Activated CD4-positive, alpha-beta T cell treated with anti-CD3 and anti-CD28 coated beads, Interleukin-2, amount 50 U/mL, for 4 hours (primary cell): ENCODE measurements at places on chromosomes 3 and 15.

DNA sequence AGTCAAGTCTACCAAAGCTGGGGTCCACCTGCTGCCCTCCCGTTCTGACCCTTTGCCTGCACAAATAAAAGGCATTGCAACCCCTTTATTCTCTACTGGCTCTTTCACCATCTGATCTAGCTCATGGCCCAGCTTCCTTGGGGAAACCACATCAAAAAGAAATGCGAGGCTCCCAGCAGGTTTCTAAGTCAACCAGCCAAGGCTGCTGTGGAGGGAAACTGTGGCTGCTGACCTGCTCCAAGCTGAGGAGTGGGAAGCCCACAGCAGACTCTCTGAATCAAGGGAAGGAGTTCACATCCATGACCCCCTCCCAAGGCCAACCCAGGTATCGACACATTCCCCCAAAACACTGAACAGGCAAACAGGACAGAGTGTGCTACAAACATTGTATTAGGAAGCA, 25.2 kb upstream of the SLCO2A1 start:
- no peak for DNase-seq

GRCh38 chr15:73601451-73602445, 31.4 kb downstream of the NPTN start:
- DNase-seq = no peak

- DNase-seq = no peak
These were observed 70.1 kb upstream of the MBNL1 start for GRCh38 chr3:152198665-152199064.

DNA sequence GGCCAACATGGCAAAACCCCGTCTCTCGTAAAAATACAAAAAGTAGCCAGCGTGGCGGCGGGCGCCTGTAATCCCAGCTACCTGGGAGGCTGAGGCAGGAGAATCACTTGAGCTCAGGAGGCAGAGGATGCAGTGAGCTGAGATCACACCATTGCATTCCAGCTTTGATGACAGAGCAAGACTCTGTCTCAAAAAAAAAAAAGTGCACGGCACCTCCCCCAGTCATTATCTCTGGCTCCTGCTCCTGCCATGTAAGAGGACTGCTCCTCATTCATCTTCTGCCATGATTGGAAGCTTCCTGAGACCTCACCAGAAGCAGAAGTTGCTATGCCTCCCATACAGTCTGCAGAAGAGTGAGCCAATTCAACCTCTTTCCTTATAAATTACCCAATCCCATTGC, 4.0 kb upstream of the ALG1L2 start:
- no peak for DNase-seq

DNA sequence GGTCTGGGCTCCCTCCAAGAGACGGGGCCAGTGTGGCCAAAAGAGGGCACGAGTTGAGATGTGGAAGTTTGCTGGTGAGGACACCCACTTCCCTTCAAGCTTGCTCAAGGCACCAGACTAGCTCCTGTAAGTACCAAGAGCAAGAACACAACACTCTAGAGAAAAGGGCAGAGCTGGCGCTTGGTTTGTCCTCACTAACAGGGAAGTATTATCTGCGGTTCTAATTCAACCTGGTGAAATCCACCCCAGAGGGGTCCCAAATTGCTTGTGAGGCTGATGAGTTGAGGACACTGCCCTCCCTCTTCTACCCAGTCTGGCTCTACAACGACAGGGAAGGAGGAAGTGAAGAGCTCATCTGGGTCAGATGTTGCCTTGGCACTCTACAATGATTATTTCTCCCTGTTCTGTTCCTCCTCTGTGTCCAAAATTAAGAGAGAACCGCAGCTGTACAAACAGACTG, 16.9 kb upstream of the FSIP1 start:
- no peak for DNase-seq

GRCh38 chr15:87561641-87562040, 694.9 kb downstream of the NTRK3 start:
- no peak for DNase-seq

- DNase-seq = no peak
These were observed 20.9 kb downstream of the PGBD4 start for GRCh38 chr15:34122771-34123183.

- DNase-seq = no peak
These were observed 36.0 kb upstream of the C3orf70 start for GRCh38 chr3:185188816-185189215.

DNA sequence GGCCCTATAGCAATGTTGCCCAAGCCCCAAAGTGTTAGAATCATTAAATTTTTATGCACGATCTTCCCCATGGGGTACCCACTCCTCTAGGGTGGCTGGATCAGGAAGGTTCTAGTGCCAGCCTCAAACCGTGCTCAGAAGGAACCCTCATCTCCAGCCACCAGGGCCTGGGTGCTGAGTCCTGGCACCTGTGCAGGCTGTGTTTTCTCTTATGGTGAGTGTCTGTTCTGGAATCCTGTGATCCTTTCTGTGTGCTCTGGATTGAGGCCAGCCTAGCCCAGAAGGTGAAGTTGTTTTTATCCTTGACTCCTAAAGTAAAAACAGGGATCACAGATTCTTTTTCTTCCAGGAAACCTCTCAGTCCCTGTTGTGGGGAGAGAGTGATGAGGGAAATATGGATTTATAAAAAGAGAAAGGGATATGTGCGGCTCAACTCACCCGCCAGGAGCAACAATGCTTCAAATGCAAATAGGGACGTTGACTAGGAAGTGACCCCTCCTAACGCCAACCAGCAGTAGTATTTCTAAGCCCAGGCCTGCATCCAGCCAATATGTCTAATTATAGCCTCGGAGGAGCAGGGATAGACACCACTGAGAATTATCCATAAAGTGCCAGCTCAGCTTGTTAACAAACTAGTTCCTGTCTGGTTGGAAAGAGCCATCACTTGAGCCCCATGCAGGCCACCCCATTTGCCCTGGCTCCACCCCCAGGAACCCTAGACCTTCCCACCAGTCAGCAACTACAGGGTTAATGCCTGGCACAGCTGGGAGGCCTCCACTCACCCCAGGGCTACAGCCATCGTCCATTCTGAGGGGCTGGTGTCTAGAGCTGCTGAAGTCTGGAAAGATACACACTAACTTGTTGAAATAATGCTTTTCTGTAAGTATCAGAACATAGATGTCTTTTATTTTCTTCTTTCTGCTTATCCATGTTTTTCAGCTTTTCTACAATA, 513.5 kb upstream of the PROK2 start:
- DNase-seq = no peak

GRCh38 chr3:58285334-58285733, 20.7 kb upstream of the RPP14 start:
- DNase-seq = no peak

GRCh38 chr15:85059734-85060133, 78.1 kb downstream of the PDE8A start:
- no peak for DNase-seq

GRCh38 chr3:188338086-188338485, 184.1 kb downstream of the LPP start:
- no peak for DNase-seq

DNA sequence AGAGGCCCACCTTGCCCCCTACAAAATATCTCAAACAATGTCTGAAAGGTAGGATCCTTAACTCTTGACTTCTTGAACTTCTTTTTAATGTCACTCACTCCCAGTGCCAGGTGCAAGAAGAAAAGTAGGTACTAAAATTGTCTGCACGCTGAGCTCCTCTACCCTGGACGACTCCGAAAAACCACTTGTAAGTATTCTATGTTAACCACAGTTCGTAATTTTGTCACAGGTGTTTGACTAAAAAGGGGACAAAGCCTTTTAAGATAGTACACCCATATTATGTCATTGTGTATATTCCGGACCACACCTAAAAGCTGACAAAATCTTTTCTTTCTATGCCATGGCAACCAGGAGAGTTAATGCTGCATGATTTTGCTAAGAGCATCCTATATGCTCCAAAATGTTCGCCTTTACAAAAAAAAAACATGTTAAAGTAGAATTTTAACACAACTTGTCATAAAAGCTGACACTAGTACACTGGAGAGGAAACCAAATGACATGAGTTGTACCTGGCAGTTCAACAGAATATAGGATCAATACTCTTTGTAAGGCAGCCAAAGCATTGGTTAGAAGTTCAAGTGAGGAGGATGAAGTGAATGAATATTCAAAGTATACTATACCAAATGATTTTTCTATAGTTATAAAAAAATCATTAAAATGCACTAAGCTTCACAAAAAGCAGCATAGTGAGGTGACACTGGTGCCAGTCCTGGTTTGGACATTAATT, 210.5 kb downstream of the FOXP1 start:
- DNase-seq = no peak

DNA sequence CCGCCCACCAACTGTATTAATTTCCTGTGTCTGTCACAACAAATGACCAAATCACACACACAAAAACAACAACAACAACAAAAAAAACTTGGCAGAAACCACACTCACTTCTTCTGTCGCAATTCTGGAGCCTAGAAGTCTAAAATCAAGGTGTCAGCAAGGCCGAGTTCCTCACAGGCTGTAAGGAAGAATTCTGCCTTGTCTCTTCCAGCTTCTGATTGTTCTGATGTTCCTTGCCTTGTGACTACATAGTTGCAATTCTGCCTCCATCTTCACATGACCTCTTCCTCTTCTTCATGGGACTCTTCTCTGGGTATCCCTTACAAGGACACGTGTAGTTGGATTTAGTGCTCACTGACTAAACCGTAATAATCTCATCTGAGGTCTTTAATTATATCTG, 61.4 kb downstream of the IL12A start:
- DNase-seq = no peak

DNA sequence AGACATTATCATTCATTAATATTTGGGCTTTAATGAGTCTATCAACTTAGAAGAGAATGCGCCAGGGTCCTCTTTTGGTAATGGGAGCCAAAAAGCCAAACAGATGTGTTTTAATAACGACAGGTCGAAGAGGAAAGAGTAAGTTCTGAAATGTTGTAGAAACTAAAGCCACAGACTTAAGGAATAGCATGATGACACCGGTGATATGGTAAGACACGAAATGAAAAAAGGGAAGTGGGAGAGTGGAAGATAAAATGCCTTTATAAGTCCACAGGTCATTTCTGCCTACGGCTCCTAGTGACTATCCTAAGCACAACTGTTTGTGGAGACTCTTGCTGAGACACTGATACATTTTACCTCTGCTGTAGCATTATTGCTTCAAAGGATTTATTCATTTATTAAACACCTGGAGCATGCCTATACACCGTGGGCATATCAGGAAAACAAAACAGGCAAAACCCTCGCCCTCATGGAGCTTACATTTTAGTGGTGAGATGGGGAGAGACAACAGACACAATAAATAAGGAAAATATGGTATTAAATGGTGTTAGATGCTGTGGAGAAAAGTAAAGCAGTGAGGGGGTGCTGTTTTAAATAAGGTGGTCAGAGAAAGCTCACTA, 11.7 kb upstream of the CD47 start:
- DNase-seq = no peak

- no peak for DNase-seq
These were observed 99.9 kb downstream of the CD200R1L start for GRCh38 chr3:112746675-112747280.

- no peak for DNase-seq
These were observed 59.0 kb downstream of the SCN5A start for GRCh38 chr3:38590521-38590920.
